Activated T-helper 1 cell treated with Interleukin-2 at 50 U/mL for 16 hours (primary cell): ENCODE measurements at places on chromosomes 1 and 21.

DNA sequence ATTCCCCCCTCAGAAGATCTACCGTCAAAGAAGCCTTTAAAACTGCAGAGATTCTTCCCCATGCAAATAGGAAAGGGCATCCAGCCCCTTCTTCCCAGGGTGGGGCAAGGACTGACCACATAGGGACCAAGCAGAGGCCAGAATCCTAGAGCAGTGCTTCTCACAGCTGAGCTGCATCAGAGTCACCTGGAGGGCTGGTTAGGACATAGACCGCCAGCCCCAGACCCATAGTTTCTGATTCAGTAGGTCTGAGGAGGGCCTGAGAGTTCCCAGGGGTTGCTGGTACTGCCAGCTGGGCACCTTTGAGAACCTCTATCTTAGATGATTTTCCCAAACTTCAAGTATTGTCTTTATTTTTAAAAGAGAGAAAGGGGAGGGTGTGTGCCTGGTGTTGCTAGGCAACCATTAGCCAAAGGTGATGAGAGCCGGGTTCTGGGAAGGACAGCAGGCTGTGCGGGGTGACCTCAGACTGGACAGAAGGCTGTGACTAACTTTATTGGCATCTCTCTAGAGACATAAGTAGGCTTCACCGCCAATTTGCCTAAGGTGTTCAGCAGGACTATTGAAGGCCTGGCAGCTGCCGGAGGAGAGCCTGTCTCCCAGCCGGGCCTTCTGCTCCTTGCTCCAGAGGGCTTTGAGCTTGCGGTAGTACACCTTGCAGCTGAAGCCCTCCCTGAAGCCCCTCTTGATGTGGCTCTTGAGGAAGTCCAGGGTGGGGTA is 3.0 kb downstream of the SPATA46 start:
- DNase-seq, result no peak

GRCh38 chr1:202967684-202968281 is 726 bp upstream of the CYB5R1 start:
- DNase-seq, result no peak

- DNase-seq, result no peak
These were observed 3.0 kb upstream of the ADGRL2 start for GRCh38 chr1:81797701-81798100.

DNA sequence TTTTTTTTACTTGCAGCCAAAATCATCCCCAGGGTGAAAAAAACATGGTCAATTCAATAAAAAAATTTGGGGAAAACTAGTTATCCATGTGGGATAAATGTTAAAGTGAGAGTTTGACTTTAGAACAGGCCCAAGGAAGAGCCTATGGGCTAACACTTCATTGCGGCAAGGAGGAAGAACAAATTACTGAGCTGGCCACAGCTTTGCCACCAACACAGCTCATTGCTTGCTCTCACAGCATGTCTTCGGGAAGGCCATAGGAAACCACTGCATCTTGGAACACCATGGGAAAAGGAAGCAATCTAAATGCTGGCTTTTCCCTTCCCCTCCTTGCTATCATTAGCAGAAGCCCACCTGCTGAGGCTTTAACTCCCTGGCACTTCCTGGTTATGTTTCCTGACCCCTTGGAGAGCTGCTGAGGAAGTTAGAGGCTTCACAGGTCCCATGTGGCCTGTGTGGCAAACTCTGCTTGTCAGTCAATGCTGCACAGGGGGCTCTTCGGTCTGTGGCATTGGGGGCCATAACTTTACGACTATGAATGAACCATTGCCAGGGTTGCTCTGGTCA is 86.0 kb downstream of the SLC25A24 start:
- no peak for DNase-seq

DNA sequence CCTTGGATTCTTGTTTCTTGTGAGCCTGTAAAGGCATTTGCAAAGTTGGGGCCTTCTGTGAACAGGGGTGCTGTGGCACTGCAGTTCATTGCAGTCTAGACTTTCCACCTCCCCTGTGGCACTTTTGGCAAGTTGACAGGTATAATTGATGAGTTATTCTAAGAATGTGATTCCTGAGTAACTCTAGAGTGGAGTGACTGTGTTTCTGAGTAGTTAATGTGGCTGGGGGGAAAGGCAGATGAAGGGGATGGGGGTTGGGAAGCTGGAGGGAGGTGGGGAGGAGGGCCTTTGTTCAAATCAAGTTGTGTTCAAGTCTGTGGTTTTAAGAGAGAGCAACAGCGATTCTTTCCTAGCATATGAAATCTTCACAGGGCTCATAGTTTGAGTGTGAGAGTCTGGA is 32.9 kb downstream of the PBX1 start:
- no peak for DNase-seq

- DNase-seq, result no peak
These were observed 118.2 kb upstream of the HOOK1 start for GRCh38 chr1:59696421-59697115.

DNA sequence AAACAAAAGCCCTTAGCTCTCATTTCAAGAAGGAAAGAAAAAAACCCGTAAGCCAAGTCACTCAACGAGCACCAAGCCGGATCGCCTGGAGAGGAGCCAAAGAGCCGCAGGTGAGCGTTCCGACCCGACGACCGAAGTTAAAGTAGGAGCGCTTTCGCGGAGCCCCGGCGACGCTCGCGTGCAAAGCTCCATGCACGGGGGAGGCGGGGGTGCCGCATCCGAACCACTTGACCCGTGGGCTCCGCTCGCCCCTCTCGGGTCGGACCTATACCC is 382 bp downstream of the GPBP1L1 start:
- DNase-seq, result peak; percentile 57
